ENCODE measurements at places on chromosomes 5 and 9.

DNA sequence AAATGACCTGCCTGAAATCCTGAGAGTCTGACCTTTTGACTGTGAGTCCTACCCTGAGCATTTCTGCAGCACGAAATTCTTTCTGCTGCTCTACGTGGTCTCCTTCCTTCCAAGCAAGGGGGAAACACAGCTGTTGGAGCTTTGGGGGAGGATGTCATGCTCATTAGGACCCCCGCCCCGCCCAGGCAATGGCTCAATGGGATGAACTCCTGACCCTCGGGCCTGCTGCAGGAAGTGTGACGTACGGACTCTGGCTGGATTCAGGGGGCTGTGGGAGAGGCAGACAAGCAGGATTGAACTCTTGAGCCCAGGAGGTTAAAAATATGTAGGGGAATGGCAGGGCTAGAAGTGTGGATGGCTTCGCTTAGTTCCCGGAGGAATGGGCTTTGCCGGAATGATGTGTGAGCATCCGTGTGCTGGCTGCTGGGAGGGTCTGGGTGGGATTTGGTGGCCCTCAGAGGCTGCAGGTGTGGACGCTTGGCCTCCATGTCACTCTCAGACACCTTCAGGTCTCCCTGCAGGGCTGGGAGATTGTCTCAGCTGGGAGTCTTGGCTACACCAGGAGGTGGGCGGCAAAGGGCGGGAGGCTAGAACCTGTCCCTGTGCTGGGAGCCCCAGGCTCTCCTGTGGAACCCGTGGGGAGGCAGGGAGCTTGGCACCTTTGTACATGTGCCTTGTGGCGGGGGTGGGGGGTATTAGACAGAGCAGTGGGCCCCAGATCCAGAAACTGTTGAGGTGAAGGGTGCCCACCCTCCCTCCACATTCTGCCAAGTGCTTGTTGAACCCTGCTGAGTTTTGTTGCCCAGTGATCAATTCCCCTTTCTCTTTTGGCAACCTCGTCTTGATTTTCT lies 26.3 kb downstream of the STC2 start:
- DNase-seq, result no peak

- no peak for DNase-seq
Observed at GRCh38 chr5:3355126-3355525, 240.5 kb upstream of the IRX1 start.

- DNase-seq, result no peak
Observed at GRCh38 chr5:132928062-132928407, 35.4 kb downstream of the AFF4 start.

- peak; percentile 33 for DNase-seq
Observed at GRCh38 chr5:77893225-77893860, 117.2 kb upstream of the TBCA start.

DNA sequence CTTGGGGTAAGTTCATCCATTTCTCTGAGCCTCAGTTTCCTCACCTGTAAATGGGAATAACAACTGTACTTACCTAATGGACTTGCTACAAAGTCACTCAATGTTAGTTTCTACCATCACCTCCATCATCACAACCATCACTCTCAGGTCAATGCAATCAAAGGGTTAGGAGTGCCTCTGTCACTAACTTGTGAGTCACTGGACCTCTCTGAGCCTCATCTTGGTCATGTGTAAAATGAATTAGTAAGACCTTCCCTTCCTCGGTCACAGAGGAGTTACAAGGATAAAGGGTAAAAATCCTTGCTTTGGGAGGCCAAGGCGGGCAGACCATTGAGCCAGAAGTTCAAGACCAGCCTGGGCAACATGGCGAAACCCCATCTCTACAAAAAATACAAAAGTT lies 12.8 kb downstream of the FABP6 start:
- DNase-seq, result no peak

- DNase-seq, result no peak
Observed at GRCh38 chr9:92977279-92977678, 30.0 kb downstream of the FGD3 start.

DNA sequence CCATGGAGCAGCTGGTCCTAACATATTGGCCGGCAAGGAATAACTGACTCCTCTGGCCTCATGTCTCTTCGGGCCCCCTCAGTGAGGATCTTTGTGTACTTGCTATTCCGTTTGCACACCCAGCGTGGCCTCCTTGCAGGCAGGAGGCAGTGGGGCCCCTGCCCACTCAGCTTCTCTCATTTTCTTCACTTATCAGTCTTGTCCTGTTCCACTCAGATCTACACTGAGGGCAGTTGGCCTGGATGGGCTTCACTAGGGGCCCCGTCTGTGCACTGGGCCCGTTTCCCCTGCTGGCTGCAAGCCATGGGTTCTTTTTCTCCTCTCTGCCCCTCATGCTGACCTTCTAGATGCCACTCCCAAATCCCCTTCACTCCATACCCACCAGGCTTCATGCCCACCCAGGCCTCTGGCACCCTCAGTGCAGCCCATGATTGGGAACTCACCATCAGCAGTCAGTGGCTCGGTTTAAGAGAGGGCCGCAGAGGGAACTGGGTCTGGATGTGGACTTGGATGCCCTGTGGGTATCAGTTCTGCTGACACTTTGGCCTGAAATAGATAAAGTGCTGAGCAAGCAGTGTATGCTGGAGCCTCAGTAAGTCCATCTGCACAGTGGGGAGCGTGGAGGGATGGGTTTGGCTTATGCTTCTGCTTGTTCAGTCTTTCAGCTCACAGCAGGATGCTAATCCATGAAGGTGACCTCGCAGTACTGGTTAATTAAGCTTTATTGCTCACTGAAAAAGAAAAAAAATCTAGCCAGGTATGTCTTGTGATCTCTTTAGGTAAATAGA lies 57.9 kb downstream of the ERBIN start:
- DNase-seq, result no peak

GRCh38 chr5:96706433-96707111 lies 44.4 kb downstream of the CAST start:
- peak; percentile 20 for DNase-seq

- DNase-seq, result no peak
Observed at GRCh38 chr9:36721846-36722588, 149.3 kb downstream of the MELK start.

DNA sequence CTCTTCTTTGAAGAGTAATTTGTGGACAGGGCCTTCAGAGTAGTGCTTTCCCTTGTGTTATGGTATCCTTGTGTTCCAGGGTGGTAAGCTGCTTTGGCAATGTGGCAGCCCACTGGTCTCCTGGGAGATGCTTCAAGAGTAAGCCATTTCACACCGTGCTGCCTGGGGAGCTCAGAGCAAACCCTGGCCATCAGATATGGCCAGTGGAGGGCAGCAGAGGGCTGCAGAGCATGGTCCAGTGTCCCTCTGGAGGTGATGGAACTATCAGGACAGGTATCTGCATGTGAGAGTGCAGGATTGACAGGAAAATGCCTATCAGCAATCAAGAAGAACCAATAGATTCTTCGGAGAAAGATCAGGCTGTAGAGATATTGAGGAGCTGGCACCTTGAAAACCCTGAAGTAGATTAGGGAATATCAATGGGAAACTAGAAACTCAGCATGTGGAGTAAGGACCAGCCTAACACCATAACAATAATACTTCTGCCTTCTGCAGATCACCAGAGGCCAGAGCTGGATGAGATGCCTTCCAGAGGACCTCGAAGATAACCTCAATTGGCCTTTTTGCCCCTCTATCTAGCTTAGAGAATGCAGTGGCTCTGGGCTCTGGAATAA lies 90.8 kb downstream of the PLPPR1 start:
- peak; percentile 76 for DNase-seq

- no peak for DNase-seq
Observed at GRCh38 chr5:30933599-30933998, 259.9 kb upstream of the CDH6 start.

DNA sequence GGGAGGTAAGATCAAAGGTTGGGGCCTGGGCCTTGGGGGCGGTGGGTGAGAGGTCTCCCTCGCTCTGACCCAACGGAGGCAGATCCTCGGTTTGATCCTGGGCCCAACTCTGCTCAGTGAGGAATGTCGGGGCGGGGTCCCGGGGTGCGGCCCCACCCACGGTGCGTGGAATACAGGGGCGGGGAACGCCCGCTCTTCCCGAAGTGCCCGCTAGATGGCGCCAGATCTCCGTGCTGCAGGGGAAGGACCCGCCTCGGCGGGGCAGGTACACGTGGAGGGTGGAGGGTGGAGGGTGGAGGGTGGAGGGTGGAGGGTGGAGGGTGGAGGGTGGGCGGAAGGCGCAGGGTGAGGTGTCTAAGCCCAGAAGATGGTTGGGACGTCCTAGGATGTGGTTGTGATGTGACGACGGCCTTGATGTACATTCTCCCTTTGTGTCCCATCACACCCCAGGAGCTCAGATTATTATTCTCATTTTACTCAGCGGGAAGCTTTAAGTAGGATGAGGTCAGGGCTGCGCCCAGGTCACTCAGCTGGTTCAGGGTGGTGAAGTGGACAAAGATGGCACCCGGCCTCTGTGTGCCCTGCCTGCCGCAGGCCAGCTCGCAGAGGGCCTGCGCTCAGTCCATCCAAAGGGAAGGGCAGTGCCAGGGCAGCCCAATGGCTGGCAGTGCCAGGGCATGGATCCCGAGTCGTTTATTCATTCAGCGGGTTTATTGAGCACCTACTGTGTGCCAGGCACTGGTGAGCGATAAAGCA lies 9.4 kb upstream of the RPS14 start:
- peak; percentile 81 for DNase-seq

GRCh38 chr9:113317777-113318176 lies 14.6 kb upstream of the RNF183 start:
- DNase-seq, result peak; percentile 31

DNA sequence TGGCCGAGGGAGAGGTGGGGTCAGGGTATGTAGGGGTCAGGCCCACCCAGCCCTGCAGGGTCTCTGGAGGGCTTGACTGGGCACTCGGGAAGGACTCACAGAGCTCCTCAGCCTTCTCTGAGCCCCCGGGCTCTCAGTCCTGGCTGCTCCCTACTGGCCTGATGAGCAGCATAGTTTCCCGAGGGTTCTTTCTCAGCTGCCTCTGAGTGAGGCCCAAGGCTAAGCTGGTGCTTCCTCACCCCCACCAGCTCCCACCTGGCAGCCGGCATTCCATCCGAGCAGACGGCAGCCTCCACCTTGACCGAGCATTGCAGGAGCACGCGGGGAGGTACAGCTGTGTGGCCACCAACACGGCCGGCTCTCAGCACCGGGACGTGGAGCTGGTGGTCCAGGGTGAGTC lies 56.0 kb downstream of the HMCN2 start:
- peak; percentile 36 for DNase-seq

GRCh38 chr9:130680836-130681768 lies 12.5 kb upstream of the EXOSC2 start:
- peak; percentile 88 for DNase-seq

DNA sequence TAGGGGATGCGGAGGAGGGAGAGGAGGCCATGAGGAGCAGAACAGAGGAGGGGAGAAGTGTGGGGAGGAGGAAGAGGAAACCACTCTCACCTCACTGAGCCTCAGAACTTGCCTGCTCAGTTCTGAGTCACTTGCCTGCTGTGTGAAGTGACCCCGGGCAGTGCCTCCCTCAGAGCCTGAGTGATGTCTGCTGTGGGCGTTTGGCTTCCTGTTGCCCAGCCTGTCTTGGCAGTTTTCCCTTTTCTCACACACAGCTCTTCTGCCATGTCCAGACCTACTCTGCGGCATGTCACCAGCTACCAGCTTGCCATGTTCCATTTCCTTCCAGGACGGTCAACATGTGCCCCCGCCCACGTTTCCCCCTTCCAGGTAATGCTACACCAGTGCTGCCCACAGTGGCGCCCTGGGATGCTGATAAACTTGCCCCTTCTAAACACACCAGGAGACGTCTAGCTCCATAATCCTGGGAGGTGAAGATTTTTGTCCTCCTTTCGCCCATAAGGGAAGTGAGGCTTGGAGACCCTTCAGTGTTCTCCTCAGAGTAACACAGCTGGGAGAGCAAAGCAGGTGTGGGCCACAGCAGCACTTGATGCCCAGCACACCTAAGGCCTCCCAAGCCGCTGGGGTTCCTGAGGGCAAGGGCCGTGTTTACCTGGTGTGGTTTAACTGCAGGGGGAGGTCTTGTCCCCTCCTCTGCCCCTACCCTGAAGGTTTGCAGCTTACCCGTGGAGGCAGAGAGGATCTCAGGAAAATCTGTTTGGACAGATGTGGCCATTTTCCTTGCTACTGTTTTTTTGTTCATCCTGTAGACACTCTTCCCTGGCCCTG lies 63.8 kb upstream of the RNF130 start:
- DNase-seq, result no peak

GRCh38 chr5:72394688-72395087 lies 74.5 kb downstream of the PTCD2 start:
- DNase-seq, result no peak

GRCh38 chr5:137760719-137761516 lies 6.8 kb upstream of the HNRNPA0 start:
- DNase-seq, result peak; percentile 91
